Nucleus accumbens (tissue), 56 donors: ENCODE measurements at places on chromosomes 12 and 14.

DNA sequence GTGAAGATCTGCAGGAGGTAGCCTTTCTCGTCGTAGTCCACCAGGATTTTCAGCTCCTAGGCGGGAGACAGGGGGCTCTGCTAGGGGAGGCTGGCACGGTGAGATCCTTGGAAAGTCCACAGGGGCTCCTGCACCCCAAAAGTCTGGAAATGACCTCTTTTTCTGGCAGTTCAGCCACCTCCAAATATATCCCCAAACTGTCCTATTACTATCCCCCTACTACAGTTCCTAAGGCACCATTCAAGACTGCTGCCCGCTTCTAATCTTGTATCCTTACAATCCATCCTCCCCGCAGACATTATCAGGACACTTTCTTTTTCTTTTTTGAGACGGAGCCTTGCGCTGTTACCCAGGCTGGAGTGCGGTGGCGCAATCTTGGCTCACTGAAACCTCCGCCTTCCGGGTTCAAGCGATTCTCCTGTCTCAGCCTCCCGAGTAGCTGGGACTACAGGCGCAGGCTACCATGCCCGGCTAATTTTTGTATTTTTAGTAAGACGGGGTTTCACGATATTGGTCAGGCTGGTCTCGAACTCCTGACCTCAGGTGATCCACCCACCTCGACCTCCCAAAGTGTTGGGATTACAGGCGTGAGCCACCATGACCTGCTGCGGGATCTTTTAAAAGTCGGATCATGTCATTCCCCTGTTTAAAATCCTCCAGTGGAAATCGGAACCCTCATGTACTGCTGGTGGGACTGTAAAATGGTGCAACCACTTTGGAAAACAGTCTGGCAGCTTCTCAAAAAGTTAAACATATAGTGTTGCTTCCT lies 18.5 kb downstream of the HPD start:
- no peak for DNase-seq

- DNase-seq, result no peak
Measured at GRCh38 chr14:101276309-101277091, 284.8 kb upstream of the DIO3 start.

GRCh38 chr14:30159374-30159773 lies 231.7 kb upstream of the PRKD1 start:
- DNase-seq, result no peak

- DNase-seq, result no peak
Measured at GRCh38 chr12:64323476-64324225, 66.9 kb downstream of the C12orf56 start.

- DNase-seq, result no peak
Measured at GRCh38 chr14:23660290-23661226, 24.4 kb downstream of the DHRS2 start.

GRCh38 chr14:62697461-62697860 lies 347.8 kb downstream of the KCNH5 start:
- no peak for DNase-seq

GRCh38 chr14:86450085-86450484 lies 920.1 kb downstream of the FLRT2 start:
- no peak for DNase-seq

- no peak for DNase-seq
Measured at GRCh38 chr14:32608857-32609256, 279.8 kb downstream of the AKAP6 start.

DNA sequence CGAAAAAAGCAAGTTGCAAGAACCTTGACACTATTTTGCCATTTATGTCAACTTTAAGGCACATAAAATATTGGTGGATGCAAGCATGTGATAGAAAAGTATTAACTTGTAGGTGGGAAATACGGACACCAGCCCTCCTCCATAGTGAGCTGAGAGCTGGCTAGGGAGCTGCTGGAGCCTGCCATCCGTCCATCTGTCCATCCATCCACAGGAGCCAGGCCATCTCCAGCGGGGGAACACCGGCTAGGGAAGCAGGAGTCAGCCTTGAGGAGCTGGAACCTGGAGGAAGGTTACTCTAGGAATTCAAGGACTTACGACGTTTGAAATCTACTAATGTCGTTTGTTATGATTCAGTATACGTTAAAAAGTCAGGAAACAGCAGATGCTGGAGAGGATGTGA lies 120.7 kb upstream of the C14orf180 start:
- DNase-seq, result no peak

DNA sequence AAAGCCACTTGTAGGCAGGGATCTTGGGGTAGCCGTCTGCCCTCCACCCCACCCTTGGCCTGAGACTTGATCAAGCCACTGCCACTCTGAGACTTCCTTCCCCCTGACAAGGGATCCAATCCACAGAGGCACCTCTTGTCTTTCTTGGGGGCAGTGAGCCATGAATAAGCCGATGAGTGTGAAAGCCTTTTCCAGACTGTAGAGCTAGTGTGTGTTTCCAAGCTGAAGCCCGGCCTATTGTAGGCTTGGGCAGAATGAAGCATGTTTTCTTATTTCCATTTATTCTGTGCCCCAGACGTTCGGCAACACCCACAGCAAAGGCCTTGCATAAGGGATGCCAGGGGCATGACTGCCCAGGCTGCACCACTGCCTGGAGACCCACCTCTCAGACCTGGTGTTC lies 991.6 kb downstream of the BCL11B start:
- no peak for DNase-seq

DNA sequence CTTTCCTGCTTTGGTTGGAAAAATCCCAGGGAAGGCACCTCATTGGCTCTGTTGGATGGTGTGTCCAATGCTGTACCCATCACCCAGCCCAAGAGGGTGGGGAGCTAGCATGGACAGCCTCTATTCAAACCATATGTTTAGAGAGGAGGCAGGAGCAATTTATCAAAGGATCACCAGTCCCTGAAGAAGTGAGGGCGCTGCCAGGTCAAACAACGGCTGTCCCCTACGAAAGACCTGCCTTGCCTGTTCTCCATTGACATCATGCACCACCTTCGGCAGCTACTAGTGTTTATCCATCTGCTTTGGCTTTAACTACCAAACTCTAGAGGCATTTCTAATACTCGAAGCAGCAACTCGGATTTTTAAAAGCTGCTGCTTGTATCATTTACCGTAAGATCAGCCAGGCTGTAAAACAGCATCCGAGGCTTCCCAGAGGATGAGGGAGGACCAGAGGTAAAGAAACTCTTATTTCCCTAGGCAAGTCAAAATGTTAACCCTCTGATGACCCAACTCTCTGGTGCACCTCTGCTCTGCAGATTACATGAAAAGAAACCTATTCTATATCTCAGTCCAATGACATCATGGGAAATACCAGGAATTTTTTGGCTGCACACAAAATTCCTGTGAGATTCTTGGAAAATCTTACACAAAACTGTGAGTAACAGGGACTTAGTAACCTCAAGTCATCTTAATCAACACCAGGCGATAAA lies 720.9 kb upstream of the TBX3 start:
- DNase-seq, result no peak

DNA sequence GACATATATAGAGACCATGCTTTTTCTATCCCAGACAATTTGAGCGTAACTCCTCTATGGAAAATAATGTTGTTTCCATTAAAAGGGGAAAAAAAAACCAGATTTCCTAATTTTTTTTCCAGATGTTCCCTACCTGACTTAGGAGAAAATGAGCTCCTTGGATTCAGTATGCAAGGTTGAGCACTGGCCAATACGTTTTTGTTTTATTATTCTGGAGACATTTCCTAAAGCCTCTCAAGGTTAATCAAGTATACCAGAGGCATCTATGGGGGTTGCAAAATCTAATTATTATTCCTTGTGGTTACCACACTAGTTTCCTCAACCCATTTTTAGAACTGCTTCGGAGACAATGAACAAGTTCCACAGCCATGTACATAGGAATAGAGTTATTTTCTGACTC lies 291.3 kb downstream of the SLC16A7 start:
- DNase-seq, result no peak

- DNase-seq, result no peak
Measured at GRCh38 chr14:50222055-50222613, 9.2 kb downstream of the SOS2 start.

- DNase-seq, result no peak
Measured at GRCh38 chr12:356276-356988, 32.7 kb downstream of the KDM5A start.

GRCh38 chr14:64688031-64688430 lies 16.2 kb upstream of the PLEKHG3 start:
- DNase-seq, result no peak

DNA sequence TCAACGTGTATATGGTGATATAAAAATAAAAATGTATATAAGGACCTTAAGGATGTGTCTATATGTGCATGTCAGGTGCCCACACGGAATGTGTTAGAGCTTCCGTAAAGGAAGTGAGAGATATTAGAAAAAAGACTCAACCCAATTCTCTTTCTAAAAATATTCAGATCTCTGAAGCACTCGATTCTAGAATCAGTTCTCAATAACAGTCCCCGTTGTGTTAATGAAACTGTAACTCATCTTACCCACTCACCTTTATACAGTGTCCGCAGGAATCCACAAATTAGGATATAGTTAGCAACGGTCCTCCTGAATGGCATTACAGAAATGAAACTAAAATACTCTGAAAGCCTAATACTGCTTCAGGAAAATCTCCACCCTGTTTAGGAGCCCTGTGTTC lies 29.3 kb downstream of the GRIN2B start:
- no peak for DNase-seq

DNA sequence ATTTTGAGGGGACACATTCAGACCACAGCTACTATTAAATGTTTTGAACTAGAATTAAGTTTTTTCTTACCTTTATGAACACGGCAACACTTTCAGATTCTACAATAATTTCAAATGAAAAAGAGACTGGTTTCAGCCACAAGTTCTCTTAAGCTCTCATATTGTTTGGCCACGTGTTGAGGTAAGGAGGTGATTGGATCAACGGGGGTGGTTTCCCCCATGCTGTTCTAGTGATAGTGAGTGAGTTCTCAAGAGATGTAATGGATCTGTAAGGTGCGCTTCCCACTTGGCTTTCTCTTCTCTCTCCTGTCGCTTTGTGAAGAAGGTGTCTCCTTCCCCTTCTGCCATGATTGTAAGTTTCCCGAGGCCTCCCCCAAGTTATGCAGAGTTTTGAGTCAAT lies 48.9 kb upstream of the DYRK2 start:
- no peak for DNase-seq

DNA sequence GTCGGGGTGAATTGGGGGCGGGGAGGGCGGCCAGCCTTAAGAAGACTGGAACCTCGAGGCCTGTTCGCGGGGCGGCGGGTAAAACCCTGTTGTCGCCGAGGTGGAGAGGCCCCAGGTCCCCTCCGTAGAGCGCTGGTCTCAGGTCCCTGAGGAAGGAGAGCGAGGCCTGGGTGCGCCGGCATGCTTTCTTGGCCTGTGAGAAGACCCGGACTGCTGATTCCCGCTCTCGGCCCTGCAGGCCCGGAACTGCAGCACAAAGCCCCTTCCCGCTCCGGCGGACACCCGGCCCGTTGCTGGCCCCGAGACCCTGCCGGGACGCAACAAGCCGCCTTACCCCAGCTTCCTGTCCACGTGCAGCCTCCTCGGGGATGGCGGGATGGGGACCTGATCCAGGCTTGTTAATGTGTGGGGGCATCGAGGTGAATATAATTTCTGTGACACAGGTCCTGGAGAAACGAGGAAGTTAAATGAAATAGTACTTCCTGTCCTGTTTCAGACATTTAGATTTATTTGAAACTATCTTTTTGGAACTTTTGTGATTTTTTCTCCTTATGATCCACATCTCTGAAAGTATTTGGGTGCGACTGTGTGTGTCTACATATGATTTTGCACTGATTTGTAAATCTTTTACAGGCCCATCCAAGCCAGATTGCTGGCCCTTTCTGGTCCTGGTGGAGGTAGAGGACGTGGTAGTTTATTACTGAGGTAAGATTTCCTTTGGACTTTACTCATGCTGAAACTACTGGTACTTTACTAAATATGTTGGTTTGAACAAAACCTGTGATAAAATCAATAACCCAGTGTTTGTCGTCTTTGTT lies 600 bp downstream of the PNN start:
- peak; percentile 47 for DNase-seq

DNA sequence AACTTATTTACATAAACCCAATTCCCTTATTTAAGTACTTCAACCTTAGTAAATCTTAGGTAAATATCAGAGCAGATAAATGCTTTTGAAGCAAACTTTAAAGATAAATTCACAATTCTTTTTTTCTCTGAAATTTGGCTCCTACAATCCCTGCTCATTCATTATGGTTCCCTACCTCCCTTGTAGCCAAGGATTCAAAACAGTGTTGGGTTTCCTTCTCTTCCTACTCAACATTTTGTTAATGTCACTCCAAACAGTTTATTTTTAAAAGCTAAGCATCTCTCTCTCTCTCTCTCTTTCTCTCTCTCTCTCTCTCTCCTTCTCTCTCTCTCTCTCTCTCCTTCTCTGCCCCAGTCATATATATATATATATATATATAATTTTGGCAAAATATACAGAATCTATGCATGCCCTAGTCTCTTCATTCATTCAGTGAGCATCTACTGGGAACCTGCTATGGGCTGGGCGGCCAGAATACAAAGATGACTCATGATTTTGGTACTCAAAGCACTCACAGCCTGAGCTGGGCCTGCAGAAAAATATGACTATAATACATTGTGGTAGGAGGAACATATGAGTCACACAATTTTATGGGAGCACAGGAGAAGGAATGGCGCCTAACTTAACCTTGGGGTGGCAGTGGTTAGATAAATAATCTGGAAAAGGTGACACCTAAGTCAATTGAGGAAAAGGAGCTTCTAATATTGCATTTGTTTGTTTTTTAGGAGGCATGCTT lies 123.7 kb upstream of the DHRS4 start:
- DNase-seq, result no peak

- DNase-seq, result no peak
Measured at GRCh38 chr12:48164451-48164850, 7.1 kb upstream of the ASB8 start.

DNA sequence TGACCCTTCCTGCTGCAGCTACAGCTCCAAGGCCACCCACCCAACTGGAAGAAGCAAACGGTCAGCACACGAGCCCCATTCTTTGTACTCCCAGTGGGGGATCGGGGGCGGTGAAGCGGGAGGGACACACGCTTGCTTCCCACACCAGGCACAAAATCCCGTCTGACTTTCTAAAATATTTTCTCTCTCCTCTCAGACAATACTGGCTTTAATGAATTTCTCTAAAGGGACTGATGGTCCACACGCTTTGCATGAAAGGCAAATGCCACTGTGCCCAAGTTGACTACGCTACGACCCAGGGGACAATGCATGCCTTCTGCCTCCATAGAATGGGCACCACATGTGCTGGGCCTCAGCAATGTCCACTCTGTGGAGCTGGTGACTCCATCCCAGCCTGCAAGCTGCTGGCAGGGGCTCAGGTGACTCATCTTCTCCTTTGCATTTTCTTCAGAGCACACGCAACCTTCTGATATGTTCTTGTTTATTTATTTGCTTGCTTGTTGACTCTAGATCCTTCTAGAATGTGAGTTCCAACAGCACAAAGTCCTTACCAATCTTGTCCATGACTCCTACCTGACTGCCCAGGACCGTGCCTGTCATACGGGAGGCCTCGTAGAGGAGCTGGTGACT lies 15.6 kb downstream of the SYNE3 start:
- peak; percentile 52 for DNase-seq

GRCh38 chr12:49541140-49541861 lies 2.5 kb downstream of the KCNH3 start:
- DNase-seq, result no peak

DNA sequence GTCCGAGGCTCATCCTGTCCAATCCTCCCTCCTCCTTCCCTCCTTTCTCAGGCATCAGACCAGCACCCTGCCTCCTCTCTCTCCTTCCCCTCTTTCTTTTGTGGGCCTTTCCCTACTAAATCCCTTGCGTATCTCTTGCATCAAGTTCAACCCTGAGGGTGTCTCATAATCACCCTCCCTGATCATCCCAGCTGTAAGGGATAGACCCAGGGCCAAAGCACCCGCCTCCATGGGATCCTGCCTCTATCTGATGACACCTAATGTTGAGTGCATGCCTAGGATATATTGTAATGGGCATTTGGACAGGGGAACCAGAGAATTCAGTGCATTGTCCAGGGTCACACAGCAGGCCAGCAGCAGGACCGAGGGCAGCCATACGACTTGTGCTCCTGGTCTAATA lies 84.9 kb downstream of the PHETA1 start:
- no peak for DNase-seq
